ENCODE measurements at places on chromosomes 6 and 20.

DNA sequence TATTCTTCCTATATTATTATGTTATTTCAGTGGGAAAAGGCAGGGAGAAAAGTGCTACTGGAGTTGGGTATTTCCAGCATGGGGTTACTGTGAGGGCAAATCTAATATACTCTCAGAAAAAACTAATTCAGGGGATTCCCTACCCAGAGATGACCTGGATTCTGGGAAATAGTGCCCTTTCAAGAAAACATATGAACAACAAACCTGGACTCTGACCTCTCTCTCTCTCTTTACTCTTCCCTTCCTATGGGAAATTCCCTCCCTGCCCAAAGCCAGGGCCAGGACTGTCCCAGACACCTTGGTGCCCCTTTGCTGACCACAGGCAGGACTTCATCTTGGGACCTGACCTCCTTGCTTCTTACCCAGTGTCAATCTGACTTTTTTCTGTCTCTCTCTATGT lies 1.6 kb upstream of the UBD start:
- DNase-seq = no peak

DNA sequence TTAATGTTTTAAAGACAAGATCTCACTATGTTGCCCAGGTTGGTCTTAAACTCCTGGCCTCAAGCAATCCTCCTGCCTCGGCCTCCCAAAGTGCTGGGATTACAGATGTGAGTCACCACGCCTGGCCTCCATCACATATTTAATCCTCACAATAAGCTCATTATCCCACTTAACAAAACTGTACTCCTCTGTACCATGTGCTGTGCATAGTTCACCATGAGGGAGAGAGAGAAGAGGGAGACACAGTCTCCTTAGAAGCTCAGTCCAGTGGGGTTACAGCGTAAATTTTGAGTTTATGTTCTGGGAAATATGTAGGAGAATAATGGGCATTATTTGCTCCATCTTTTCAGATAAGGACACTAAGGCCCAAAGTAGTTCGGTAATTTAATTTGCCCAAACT lies 7.9 kb upstream of the CPNE5 start:
- no peak for DNase-seq

GRCh38 chr6:42260972-42261371 lies 43.3 kb upstream of the MRPS10 start:
- peak; percentile 68 for DNase-seq

GRCh38 chr6:75491291-75491690 lies 2.3 kb downstream of the FILIP1 start:
- no peak for DNase-seq

DNA sequence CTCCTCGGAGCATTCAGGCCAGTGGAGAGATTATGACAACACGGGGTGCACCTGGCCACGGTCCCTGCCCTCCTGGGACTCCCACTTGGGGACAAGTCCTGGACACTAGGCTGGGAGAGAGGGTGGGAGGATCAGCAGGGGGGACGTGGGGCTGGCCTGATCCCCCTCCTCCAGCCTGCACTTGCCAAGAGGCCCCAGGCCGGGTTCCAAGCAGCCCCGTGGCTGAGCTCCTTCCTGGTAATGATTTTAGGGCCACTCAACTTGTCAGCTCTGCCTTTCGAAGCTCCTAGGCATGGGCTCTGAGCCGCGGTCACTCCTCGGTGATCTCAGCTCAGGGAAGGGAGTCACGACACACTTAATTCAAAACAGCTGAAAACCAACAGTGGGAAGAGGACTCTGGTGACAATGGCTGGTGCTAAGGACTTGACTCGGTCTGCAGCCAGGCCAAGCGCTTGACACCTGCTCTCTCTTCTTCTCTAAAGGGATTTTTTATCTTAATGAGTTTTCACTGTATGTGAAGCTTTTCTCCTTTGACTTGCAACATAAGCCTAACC lies 161.7 kb downstream of the BMP7 start:
- no peak for DNase-seq

- peak; percentile 75 for DNase-seq
These were observed 74.1 kb downstream of the LAMA4 start for GRCh38 chr6:112180095-112180820.

DNA sequence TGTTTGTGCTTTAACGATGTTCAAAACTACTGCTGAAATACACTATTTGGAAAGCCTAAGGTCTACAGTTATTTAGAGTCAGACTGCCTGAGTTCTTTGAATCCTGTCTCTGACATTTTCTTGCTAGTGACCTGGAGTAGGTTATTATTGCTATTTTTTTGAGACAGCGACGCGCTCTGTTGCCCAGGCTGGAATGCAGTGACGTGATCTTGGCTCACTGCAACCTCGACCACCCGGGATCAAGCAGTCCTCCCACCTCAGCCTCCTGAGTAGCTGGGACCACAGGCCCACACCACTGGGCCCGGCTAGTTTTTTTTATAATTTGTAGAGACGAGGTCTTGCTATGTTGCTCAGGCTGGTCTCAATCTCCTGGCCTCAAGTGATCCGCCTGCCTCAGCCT lies 96.6 kb downstream of the TIAM2 start:
- DNase-seq = no peak

DNA sequence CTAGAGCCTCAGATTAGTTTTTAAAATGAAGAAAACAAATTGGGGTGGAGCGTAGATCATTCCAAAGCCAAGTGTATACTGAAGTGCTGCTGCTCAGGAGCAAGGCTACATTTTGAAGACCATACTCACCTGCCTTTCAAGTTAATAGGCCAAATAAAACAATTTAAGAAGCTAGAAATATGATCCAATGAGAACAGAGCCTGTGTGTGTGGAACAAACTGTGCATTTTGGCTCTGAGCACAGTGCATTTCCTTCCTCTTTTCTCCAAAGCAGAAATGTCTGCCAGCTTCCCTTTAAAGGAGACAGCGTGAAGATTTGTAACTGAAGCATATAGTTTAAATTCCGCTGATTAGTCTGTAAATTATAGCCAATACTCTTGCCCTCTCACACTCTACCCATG lies 3.2 kb upstream of the IFNGR1 start:
- DNase-seq = no peak

All from HAP-1 (cell line).